ENCODE measurements at places on chromosomes 5 and 9. TPM values are rescaled to one million over a fixed set of nuclear protein-coding genes. Genes with fewer than 3 reads are reported as not detected.

DNA sequence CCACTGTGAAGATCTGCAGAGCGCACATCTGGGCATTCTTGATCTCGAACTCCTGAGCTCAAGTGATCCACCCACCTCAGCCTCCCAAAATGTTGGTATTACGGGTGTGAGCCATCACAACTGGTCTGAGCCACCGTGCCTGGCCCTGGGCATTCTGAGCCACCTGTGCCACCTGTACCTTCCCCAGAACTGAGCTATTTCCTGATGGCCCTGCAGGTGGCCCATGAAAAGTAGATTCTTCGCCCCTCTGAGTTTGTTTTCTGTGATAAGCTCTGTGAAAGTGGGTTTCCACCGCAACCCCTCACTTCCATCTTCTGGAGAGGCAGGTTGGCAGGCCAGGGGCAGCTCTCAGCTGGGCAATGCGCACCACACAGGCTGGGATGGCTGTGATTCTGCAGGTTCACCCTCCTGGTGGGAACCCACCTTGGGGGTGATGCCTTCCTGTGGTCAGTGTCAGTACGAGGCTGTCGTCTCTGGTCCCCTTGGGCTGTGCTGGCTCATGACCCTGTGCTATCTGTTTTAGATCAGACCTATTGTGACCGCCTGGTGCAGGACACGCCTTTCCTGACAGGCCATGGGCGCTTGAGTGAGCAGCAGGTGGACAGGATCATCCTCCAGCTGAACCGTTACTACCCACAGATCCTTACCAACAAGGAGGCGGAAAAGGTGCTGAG is 11.3 kb downstream of the CARD19 start:
- no peak for DNase-seq

DNA sequence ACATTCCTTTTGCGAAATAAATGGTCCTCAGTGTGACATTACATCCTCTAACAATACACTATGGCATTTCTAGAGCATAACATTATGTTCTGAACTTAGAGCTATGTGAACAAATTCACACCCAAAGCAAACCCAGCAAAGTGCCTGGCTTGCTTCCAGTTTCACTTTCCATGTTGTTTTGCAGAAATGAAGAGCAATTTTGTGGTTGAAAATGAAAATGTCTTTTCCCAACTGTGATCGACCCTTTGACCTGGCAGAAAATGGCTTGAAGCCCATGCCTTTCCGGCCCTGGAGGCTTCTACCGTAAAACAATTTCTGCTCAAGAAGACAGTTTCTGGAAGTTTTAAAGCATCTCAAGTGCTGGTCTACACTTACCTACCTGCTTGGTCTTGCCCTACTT is 344.7 kb upstream of the RGMB start:
- no peak for DNase-seq

GRCh38 chr5:147403651-147404640 is 105.9 kb downstream of the DPYSL3 start:
- peak; percentile 71 for DNase-seq

- no peak for DNase-seq
Measured at GRCh38 chr5:154418344-154418820, 27.4 kb upstream of the SAP30L start.

DNA sequence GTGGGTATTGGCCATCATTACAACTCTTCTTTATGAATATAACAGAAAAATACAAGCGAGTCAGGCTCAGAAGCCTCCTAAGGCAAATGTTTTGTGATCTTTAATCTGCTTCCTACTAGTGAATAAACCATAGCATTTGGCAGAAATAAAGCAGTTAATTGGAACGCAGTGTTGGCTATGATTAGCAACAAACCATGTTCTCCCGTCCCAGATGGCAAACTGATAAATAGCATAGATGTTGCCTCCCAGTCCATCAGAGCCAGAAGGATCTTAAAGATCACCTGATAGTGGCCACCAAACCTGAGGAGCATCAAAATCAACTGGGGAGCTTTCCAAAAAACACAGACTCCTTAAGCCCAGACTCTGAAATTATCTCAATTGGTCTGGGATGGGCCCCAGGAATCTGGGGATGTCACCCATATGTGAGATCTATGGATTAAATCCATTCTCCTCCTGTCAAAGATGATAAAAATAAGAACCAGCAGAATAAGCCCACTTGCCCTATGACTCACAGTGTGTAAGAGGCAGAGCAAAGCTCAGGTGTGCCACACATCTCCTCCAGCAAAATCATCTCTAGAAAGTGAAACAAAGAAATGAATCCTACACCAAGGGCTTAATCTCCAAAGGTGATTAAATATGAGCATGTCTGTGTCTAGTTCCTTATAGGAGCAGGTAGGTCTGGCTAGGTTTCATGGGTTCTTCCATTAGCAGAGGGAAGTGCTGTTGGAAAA is 50.3 kb downstream of the APBA1 start:
- no peak for DNase-seq

GRCh38 chr5:77983482-77984199 is 207.5 kb upstream of the TBCA start:
- no peak for DNase-seq

- DNase-seq = no peak
Measured at GRCh38 chr9:77851882-77852595, 179.6 kb downstream of the GNAQ start.

GRCh38 chr5:36073595-36074216 is 7.0 kb upstream of the UGT3A2 start:
- DNase-seq = no peak

GRCh38 chr5:14593326-14594021 is 11.9 kb downstream of the OTULINL start:
- DNase-seq = no peak

DNA sequence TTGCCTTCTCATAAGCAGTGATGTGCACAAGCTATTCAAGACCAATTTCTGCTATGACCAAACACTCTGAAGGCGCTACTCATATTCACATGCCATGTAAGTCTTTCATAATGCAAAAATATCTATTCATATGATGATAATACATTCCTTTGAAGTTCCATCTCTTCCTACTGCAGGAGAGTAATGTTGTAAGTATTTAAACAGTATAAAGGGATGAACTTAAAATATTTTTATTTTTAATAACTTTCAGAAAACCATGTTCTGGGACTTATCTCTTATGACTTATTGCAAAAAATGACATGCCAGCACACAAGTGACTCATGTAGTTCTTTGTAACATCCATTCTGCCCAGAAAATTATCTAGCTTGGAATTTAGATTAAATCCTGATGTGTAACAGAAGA is 376.4 kb downstream of the KCTD16 start:
- DNase-seq = no peak

- no peak for DNase-seq
Measured at GRCh38 chr5:71905834-71906711, 187.0 kb downstream of the CARTPT start.

DNA sequence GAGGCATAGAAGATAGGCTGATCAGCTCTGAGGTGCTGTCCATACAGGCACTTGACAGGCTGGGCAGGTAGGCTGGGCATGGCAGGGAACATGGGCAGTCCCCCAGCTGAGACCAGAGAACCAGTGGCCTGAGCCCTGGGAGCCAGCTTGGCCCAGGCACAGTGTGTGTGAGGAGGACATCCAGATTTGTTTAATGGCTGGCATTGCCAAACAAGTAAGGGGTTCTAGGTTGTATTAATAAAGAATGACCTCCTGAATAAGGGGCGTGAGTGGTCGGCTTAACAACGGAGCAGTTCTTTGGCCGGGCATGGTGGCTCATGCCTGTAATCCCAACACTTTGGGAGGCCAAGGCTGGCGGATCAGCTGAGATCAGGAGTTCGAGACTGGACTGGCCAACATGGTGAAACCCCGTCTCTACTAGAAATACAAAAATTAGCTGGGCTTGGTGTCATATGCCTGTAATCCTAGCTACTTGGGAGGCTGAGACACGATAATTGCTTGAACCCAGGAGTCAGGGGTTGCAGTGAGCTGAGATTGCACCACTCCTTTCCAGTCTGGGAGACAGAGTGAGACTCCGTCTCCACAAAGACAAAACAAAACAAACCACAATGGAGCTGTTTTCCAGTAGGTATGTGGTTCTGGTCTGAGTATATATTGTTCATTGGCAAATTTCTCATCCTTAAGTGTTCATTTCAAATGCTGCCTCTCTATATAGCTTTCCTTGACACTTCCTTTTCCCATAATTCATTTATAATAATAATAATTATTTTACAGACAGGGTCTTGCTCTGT is 56.2 kb downstream of the ANGPTL2 start:
- DNase-seq = no peak

DNA sequence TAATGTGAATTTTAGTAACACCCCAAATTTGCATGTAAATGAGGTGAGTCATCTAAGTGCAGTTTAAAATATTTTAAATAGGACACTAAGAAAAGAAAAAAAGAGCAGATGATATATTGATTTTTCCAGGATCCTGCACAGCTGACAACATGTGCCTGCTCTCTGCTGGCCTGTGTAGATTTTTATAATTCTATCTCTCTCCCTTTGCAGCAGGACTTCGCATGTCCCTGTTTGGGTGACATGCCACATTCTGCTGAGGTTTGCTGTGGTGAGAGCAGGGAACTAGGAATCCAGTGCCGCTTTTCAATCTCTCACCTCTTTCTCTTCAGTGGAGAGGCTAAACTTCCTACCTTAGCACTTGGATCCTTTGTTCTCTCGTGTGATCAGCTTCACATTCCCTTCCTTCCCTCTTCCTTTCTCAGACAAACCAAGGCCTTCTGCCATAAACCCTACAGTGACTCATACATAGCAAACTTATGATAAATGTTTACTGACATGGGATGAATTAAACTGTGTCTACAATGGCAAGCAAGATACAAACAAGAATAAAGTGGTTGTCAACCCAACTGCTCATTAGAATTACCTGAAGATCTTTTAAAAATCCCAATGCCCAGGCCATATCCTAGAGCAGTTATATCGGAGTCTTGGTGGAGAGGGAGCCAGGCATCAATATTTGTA is 198.8 kb upstream of the EFNA5 start:
- peak; percentile 69 for DNase-seq

DNA sequence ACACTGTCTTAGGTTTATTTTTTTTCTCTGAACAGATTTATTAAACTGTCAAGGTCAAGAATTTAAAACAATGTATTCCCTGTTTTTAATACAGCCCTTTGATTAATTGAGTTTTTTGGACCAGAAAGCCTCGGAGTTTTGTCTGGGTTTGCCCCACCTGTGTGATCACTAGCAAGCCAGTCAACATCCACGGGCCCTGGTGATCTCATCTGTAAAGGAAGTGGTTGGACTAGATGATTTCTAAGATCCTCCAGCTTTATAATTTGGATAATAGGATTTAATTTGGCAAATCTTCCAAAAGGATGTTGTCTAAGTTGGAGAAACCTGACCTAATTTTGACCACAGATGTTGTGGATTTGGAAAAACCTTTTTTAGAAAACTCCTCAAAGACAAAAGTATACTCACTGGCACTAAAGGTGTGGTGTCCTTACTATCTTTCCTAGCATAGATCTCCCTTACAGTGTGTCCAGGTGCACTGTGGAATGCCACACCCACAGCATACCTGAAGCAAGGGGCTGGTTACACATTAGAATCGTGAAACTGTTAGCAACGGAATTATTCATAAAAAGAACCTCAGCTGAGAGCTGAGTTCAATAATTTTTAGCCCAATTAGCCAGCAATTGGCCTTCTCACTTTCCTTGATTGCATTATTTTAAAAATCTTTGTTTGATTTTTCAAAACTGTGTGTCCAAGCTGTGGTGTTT is 195.6 kb upstream of the ELL2 start:
- peak; percentile 83 for DNase-seq

DNA sequence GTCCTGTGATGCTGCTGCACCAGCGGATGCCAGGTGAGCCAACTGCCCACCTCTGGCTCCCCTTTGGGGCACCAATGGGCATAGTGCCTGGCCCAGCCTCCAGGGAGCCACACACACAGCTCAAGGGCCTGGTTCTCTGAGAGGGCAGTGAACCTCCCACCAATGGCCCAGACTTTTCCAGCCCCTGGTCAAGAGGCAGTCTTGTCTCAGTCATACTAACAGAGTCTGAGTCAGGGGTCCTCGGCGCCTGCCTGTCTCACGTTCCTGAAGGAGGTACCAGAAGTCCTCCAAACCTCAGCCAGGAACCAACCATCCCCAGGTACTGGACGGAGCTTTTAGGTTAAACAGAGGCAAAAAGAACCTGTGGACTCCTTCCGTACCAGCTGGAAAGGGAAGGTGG is 121.1 kb downstream of the C5orf15 start:
- no peak for DNase-seq

- no peak for DNase-seq
Measured at GRCh38 chr9:1200847-1201251, 150.7 kb downstream of the DMRT2 start.

- DNase-seq = no peak
Measured at GRCh38 chr5:116522356-116523136, 52.1 kb downstream of the SEMA6A start.

DNA sequence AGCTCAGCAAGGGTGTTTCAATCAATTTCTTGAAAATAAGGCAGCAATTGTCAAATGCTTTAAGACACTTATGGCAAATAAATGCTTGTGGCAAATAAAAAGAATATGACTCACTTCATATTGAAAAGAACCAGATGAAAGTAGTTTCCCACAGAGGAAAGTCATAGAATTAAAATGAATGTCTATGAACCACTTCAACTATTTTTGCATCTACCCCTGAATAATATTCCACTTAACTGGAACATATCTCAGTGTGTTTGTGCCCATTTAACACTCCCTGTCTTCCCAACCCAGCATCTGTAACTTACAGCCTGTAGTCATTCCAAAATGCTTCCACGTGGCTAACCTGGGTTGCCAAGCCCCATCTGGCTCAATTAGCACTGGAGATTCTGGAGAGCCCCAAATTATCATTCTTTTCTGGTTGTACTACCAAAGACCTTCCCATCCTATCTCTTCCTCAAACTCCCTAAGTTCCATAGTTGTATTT is 84.7 kb downstream of the FEM1C start:
- peak; percentile 30 for DNase-seq

GRCh38 chr9:91603932-91604331 is 180.3 kb upstream of the NFIL3 start:
- DNase-seq = no peak

GRCh38 chr5:97037819-97038218 is 101.9 kb downstream of the LNPEP start:
- no peak for DNase-seq

DNA sequence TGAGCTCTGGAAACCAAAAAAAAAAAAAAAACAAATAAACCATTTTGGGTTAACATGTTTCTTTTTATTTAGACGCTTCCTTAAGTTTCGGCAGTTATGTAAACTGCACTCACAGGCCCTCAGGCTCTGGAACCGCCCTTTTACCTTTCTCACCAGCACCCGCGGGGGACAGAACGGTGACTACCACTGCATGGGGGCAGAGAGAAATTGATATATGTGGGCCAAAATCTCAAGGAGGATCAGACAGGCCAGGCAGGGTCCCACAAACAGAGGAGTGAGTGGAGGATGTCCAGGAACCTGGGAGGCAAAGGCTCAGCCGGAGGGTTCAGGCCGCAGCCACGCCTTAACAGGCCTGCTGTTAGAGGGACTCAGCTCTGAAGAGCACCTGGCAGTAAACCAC is 54.4 kb downstream of the IRX2 start:
- DNase-seq = no peak

The IFNK gene
- 72.0 TPM for total RNA-seq

The INSL4 gene
- total RNA-seq = not detected

The TMEM252 gene
- total RNA-seq = not detected

The TAF11L10 gene
- total RNA-seq = not detected

The OLFM1 gene
- 0.07 TPM for total RNA-seq

The SLCO4C1 gene
- total RNA-seq = 0.99 TPM

The GDF9 gene
- 0.14 TPM for total RNA-seq

The TRIM52 gene
- total RNA-seq = 2.6 TPM

The C5orf52 gene
- not detected for total RNA-seq

The ZNF354B gene
- 8.1 TPM for total RNA-seq

All from foreskin keratinocyte (primary cell).